ENCODE measurements at places on chromosomes 7 and 10. TPM values are rescaled to one million over a fixed set of nuclear protein-coding genes. Genes with fewer than 3 reads are reported as not detected.

Gene AKR1D1
- not detected for total RNA-seq

Gene DEPP1
- total RNA-seq, result 97.3 TPM

Gene KIAA1217
- total RNA-seq, result 0.26 TPM

- H3K36me3 ChIP-seq, result no peaks in the 10 kb centered on the region
- peak; percentile 20 for DNase-seq
- H3K4me1 ChIP-seq, result no peaks in the 10 kb centered on the region
- H3K4me3 ChIP-seq, result no peak overlapping the region
These were observed 828.8 kb upstream of the MBL2 start for GRCh38 chr10:53601260-53601875.

- H3K27ac ChIP-seq, result no peak overlapping the region
- DNase-seq, result no peak
- no peaks in the 10 kb centered on the region for H3K36me3 ChIP-seq
- H3K4me3 ChIP-seq, result no peak overlapping the region
- H3K27me3 ChIP-seq, result no peaks in the 10 kb centered on the region
These were observed 212.1 kb downstream of the BICC1 start for GRCh38 chr10:58724781-58725180.

DNA sequence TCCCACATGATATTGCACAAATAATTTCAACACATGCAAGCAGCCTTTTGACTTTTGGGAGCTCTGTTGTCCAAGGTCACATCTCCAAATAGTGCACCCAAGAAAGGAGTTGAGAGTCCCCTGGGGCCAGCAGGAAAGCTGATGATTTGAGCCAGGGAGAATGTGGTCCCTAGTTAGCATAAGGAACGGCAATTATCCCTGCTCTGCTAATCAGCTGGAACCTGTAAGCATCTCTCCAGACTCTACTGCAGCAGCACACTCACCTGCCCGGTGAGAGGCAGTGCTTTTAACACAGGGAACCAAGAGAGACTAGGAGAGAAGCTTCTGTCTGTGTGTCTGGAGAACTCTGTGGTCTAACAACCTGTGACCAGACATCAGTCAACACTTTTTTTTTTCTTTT lies 17.0 kb downstream of the TRPV5 start:
- no peak overlapping the region for H3K27ac ChIP-seq
- no peak for DNase-seq
- no peaks in the 10 kb centered on the region for H3K27me3 ChIP-seq
- H3K4me3 ChIP-seq, result no peak overlapping the region
- no peaks in the 10 kb centered on the region for H3K4me1 ChIP-seq
